Dermis lymphatic vessel endothelial cell (primary cell): ENCODE measurements at places on chromosomes 12 and 14. TPM values are rescaled to one million over a fixed set of nuclear protein-coding genes. Genes with fewer than 3 reads are reported as not detected.

PRH2 gene
- 0.09 TPM in 1 of 2 replicates, not detected in the other for total RNA-seq

SLCO1A2 gene
- total RNA-seq, result not detected in 2 replicates

C1QL4 gene
- total RNA-seq, result not detected in 2 replicates

HOXC12 gene
- under 0.01 TPM in 1 of 2 replicates, not detected in the other for total RNA-seq

TCL1B gene
- not detected in 2 replicates for total RNA-seq

GPR84 gene
- total RNA-seq, result under 0.01 TPM in 1 of 2 replicates, not detected in the other

SERPINA12 gene
- total RNA-seq, result not detected in 2 replicates

PLEKHG3 gene
- total RNA-seq, result 6.1 and 11.0 TPM in 2 replicates
